ENCODE measurements at places on chromosomes 5 and 9.

DNA sequence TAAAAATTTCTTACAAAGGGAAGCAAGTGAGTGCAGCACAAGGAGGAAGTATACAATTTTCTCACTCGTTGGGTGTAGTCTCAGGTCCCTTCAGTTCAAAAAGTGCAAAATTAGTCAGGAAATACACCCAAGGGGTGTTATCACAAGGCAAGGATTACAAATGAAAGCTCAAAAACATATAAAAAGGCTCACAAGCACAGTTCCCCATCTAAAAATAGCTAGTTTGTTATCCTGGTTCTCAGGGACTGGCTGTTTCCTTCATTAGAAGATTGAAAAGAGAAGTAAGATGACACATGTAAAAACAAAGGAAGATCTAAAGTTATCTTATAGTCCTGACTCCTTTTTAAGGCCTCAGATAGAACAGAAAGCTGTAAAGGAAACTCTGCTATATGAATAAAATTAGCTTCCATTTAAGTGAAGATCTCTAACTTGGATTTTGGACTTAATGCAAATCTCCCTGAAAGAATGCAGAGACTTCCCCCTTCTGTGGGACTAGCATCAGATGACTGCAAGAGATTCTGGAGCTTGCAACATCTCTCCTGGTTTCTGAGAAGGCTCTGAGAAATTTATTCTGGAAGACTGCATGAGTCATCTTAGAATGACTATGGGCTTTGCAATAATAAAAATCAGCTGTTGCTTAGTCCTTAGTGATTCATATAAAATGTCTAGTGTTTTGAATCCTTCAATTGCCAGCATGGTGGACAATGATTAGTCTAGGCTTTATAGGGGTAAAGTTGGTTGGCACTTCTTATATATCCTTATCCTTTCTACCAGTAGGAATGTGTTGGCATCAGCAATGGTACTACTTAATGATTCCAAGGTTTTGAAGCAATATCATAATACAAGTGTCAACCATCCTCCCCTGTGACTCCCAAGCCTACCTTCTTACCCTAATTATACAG is 25.4 kb downstream of the DAB2 start:
- no peak for DNase-seq

DNA sequence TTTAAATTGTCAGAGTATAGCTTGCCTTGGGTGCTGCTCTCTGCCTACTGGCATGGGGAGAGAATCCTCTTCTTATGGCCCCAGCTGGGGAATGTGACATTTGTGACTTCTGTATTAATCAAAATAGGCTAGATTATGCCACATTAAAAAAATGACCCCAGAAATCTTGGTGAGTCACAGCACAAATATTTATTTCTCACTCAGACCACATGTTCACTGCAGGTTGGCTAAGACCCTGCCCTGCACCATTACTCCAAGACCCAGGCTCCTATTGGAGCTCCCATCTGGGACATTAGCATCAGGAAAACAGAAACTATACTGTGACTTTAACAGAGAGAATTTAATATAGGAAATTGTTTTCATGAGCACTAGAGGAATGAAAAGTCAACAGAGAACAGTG is 16.6 kb upstream of the WHRN start:
- no peak for DNase-seq

DNA sequence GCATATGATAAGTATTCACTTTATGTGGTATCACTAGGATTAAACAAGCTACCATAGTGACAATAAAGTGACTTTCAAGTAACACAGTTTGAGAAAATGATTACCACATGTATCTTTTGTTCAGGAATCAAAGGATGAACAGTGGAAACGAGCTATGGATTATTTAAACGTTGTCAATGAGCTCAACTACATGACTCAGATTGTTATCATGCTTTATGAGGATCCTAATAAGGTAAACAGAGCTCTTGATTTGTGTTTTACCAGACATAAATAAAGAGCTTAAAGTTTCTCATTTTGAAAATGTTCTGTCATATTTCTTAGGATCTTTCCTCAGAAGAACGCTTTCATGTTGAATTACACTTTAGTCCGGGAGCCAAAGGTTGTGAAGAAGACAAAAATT is 57.4 kb downstream of the PPIP5K2 start:
- no peak for DNase-seq

DNA sequence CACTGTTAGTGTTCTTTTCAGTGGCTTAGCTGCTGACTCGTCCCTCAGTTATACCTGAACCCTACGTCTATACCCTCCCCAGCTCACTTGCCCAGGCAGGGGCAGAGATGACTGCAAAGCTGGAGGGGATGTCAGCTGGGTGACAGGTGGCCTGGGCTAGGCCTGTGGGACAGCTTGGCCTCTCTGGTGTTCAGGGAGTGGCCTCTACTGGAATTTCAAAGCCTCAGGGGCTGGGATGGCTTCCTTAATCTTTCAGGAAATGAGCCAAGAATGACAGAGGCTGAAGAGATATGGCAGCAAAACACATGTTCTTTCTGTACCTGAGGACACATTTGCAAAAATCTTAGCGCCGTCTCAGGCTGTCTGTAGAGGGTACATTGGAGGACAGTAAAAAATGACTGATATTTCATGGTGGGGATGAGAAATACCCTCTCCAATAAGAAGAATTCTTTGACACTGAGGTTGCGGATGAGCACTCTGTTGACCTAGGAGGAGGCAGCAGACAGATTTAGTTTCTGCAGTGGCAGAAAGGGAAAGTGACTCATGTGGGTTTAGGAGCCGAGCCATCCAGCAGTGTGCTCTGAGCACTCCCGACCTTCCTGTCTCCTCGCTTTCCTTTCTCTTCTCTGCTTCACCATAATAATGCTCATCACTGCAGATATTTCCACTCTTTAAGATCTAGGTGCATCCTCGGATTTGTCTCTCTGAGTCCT is 54.4 kb downstream of the ENTREP1 start:
- DNase-seq, result no peak
